ENCODE measurements at places on chromosomes 4 and X.

DNA sequence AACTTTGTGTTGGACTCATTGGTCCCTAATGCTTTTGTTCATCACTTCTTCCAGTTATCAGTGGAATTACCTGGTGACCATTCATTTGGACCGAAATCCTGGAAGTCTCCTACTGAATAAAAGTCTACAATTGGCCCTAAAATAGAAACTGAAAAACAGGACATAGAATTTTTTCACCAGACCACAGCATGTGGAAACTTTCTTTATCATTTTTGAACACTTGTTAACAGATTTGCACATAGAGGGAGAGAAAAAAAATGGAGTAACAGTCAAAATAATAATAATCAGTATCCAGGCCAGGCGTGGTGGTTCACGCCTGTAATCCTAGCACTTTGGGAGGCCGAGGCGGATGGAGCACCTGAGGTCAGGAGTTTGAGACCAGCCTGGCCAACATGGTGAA lies 7.1 kb downstream of the EPGN start:
- no peak for DNase-seq

DNA sequence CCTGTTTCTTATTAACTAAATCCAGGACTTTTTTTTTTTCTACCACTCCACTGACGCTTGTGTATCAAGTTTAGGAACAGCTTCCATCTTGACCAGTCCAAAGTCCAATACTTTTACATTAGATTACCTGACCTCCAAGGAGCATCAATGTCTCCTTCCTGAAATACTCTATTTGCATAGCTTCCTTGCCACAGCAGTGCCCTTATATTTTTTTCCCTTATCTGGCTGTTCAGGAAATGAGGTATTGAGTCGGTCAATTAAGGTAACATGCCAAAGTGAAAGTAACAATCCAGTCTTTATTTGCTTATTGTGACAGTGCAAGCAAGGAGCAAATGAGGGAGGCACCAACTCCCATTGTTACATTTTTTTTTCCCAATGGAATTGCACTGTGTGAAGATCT lies 730.8 kb upstream of the NDST4 start:
- no peak for DNase-seq

GRCh38 chr4:5735463-5735862 lies 24.5 kb downstream of the EVC start:
- DNase-seq = no peak

DNA sequence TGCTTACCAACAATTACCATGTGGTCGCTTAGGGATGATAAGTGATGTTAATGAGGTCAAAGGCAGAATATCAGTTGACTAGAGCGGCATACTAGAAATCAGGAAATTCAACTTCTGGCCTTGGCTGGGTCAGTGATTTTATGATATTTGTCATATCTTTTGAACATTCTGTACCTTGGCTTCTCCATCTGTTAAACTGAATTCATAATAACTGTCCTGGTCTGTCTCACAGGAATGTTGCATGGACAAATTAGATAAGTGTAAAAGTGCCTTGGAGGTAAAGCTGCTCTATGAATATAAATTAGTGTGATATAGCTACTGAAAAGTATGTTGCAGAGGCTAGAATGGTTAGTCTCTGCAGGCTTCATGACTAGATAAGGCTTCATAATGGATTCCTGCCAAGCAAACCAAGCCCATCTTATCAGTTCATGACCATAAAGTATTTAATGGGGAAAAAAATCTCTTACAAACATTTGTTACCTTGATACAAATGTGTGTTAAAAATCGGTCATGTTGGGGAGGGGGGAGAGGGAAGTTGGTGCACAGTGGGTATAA lies 104.6 kb upstream of the BMPR1B start:
- DNase-seq = no peak

GRCh38 chrX:63754136-63754859 lies 30.7 kb downstream of the ARHGEF9 start:
- DNase-seq = peak; percentile 27

DNA sequence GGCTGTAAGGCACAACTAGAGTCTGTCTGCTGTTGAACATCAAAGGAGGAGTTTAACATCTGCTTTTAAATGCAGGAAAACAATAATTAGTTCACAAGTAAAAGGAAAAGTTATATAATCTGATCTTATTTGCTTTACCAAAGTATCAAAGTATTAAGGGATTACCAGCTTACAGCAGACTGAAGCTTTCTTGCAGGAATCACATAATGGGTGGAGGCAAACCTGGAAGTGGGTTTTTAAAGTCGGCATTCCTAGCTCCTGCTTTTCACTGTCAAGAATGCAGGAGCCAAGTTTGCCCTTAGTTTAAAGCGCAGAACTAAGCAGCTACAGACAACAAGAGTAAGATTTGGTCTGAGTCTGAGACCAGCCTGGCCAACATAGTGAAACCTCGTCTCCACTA lies 122.2 kb downstream of the APBB2 start:
- DNase-seq = no peak

GRCh38 chrX:106874075-106874474 lies 29.1 kb downstream of the RIPPLY1 start:
- no peak for DNase-seq

- DNase-seq = no peak
These were observed 656.8 kb downstream of the IQCM start for GRCh38 chr4:149158817-149159216.

DNA sequence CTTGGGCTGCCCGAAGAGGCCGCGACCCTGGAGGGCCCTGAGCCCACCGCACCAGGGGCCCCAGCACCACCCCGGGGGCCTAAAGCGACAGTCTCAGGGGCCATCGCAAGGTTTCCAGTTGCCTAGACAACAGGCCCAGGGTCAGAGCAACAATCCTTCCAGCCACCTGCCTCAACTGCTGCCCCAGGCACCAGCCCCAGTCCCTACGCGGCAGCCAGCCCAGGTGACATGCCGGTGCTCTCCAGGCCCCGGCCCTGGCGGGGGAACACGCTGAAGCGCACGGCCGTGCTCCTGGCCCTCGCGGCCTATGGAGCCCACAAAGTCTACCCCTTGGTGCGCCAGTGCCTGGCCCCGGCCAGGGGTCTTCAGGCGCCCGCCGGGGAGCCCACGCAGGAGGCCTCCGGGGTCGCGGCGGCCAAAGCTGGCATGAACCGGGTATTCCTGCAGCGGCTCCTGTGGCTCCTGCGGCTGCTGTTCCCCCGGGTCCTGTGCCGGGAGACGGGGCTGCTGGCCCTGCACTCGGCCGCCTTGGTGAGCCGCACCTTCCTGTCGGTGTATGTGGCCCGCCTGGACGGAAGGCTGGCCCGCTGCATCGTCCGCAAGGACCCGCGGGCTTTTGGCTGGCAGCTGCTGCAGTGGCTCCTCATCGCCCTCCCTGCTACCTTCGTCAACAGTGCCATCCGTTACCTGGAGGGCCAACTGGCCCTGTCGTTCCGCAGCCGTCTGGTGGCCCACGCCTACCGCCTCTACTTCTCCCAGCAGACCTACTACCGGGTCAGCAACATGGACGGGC lies 579 bp downstream of the ABCD1 start:
- no peak for DNase-seq

- DNase-seq = no peak
These were observed 42.1 kb downstream of the AFF1 start for GRCh38 chr4:86976801-86977485.

DNA sequence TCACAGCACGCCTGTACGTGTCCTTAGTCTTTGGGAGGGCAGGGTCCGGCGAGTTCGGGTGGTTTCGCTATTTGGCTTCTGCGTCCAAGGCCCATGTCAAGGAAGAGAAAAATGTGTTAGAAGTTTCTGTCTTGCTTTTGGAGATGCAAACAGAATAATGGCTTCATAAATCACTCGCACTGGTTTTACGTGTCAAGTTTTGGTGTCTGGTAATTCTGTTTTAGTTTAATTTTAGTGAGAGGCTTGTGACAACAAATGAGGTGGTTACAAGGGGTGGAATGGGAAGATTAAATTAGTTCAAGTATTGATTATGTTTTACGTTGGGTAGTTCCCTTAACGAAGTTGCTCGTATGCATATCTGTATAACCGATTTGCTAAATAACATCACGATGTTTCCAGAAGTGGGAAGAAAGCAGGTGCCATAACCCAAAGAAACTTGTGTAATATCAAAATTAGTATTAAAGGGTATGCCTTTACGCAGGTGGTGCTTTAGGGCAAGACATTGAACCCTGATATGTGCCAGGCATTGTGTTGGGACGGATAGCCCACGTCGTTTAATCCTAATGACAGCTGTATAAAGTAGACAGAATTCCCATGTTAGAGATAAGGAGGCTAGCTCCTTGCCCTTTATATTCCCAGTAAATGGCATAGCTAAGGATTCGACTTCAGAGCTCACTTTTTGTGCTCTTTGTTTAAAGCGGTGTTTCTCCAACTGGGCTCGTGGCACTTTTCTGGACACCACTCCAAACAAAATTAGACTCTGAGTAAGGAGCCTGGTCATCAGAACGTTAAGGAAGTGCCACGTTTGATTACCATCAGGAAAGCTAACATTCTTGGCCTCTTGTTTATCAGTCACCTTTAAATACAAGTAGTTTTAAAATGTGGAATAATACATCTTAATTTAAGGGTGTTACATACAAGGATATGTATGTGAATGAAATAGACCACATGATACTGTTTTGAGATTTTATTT lies 843 bp downstream of the RPL34 start:
- DNase-seq = no peak

DNA sequence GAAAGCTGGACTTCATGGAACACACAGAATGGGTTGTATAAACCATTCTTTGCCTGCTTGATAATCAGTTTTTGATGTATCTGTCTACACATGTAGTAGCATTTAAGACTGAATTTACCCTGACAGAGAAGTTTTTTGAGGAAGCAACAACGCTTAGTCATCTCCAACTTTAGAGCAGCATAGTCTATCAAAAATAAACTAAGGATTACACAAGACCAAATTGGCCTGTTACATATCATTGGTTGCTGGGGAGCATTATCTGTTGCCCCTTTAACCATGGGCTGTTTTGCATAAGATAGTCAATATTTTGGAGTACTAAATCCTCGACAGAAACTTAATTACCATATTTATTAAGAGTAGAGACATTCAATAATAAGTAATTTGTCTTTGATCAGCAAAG lies 347.4 kb downstream of the FAM47B start:
- DNase-seq = no peak

- DNase-seq = no peak
These were observed 8.8 kb downstream of the ZXDA start for GRCh38 chrX:57901466-57901865.

DNA sequence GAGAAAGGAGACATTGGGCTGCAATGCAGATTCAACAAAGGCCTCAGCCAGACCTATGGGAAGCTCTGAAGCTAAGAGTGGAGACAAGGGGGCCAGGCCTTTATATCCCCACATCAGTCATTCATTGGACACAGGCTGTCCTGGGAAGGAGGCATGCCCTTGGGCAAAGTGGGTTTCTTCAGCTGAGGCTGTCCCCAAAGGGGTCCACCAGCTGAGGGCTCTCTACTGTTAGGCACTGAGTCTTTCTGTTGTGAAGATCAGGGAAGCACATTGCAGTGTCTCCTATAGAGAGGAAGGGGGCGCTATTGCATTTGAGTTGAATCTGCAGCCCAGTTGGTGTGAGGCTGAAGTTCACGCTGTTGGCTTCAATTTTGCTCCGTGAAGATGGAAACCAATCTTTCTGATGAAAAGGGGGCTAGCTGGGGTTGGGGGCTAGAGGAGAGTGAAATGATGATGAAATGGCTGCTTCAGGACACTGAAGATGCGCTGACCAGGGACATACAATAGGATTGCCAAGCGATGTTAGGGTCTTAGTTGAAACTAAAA lies 48.0 kb downstream of the SLC25A5 start:
- DNase-seq = peak; percentile 53

DNA sequence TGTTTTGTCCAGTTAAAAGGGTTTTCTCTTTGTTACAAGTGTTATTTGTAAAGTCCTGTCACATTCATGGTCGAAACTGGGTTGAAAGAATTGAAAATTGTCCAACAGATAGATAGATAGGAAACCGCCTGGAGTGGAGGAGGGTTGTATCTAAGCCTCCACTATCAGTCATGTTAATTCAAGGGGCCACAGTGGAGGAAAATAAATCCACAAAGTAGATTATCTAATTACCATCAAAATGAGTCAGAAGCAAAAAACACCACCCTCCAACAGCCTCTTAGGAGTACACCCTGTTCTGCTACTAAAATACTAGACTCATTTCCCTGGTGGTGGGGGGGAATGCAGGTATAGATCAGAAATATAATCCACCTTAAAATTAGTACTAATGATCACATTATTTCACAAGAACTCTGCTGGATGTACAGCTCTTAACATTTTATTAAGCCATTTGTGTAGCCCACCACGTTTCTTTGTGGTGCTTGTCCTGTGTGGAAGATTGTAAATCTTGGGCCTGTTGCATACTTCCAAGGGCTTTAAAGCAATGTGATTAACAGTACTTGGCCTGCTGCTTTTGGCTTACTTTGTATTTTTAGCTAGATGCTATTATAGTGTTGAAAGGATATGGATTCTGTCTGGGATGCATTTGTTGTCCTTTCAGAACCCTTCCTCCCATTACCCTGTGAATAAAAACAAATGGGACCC lies 26.8 kb downstream of the RBBP7 start:
- no peak for DNase-seq

DNA sequence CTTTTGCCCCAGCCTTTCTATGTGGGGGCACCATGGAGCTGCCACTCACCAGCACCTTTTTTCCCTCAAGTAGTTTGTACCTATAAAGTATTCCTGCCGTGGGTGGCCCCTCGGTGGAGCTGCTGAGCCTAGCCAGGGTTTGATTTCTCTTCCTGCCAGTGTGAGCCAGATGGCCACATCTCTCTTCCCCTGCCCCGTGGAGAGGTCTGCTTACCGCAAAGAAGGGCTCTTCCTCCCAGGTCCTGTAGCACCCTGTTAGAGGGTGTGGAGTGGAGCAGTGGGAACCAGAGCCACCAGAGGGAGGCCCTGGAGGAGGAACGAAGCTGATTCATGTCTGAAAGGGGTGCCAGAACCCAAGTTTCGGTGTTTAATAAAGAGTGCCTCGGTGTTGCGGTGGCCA lies 95.4 kb downstream of the PTTG2 start:
- no peak for DNase-seq

DNA sequence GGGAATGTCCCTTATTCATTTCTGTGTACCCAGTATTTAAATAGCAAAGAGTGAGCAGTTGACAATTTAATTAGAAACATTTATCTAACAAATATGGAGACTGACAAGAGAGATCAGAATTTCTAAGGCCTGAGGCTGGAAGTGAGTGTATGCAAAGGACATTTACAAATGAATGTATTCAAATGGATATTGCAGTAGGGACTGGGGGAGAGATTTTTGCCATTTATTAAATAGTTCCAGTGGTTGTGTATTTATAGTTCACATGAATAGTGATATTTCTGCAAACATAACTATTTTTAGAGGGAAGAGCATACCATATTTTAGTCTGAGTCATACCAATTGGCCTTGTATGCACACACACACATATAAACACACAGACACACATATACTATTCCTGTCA lies 592.4 kb downstream of the GLUD2 start:
- no peak for DNase-seq

DNA sequence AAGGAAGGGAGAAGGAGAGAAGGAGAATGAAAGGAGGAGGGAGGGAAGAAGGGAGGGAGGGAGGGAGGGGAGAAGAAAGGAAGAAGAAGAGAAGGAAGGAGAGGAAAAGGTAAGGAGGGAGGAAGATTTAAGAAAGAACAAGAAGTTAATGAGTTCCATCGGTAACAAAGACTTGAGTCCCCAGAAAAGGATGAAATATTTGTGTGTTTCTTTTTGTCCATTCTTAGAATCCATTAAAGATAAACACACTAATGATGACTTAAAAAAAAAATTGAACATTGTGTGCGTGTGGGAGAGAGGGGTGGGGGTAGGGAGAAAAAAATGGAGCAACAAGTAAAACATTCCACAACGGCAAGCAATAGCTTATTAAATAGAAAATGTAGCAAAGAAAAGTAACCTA lies 131.4 kb downstream of the THOC2 start:
- DNase-seq = no peak
